ENCODE measurements at places on chromosomes 3 and 15.

GRCh38 chr3:98521897-98522543, 682 bp downstream of the CLDND1 start:
- DNase-seq = peak; percentile 78

DNA sequence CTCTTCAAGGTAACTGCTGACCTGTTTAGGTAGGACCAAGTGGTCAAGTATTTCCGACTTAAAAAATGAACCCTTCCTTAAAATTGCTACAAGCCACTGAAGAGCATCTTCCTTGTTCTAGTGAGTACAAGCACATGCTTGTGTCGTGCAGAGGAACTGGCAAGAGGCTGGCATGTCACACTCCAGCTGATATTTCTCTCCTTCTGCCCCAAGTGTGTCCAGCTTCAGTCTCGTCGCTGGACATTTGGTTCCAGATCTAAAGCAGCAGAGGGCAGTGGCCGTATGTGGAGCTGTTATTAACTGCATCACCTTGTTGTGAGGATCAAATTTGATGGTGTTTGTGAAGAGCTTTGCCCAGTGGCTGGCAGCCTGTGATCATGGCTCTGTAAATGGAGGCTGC, 10.0 kb downstream of the RBP2 start:
- DNase-seq = no peak

DNA sequence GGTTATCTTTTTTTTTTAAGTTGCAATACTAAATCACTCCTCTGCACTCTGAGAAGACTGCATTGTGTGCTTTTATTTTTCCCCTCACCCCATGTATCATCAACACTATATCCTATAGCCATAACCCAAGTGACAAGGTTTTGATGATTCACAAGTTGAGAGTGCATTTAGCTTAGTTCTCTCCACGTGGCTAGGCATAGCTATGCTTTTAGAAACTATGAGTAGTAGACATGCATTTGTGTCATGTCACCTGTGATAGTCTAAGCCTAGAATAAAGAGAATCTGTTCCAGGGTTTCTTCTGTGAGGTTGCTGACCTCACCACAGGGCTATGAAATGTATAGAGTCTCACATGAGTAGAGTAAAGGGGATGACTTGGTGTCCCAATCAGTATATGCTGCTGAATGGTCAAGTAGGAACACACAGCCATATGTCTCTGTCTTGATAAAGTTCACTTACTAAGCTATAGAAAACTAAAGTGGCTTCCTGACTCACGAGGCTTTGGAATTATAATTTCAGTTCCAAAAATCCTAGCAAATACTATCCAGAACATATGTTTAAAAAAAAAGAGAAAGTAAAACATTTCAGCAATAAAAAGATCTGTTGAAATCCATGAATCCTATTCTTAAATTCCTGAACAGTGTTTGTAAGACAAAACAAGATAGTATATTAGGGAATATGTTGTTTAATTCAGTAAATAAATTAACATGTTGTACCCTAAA, 206.3 kb downstream of the LSAMP start:
- DNase-seq = peak; percentile 59

DNA sequence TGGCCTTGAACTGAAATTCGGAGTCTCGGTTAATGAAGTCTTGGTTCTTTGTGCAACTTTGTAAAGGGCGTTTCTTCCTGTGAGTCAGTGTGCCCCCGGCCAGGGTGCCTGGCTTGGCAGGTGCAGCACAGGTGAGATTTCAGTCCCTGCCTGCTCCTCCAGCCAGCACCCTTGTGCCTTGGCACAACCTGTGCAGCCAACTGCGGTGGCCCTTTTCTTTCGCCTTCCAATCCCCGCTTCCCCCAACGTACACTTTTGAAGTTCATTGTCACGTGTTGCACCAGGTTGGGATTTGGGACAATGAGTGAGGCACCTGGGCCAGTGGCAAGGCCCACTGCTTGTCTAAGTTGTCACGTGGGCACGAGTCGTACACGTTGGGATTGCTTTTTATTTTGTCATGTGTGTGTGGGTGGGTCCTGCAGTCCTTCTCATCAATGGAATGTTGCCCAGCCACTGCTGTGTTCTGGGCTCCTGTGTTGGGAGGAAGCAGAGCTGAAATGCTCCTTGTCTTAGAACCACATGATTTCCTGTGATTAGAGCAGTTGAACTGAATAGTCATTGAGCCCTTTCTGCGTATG, 242.9 kb upstream of the BHLHE40 start:
- DNase-seq = peak; percentile 87

- no peak for DNase-seq
Measured at GRCh38 chr3:123071146-123071545, 4.3 kb downstream of the PDIA5 start.

Measured in kidney tubule cell (primary cell).